ENCODE measurements at places on chromosomes 1 and 21. TPM values are rescaled to one million over a fixed set of nuclear protein-coding genes. Genes with fewer than 3 reads are reported as not detected.

The PHLDA3 gene
- total RNA-seq, result 18.6 TPM

The OR2M3 gene
- total RNA-seq, result not detected

The ATP1B1 gene
- total RNA-seq, result 4.5 TPM

The KCNQ4 gene
- total RNA-seq, result 0.16 TPM

The ICOSLG gene
- total RNA-seq, result 1.3 TPM

DNA sequence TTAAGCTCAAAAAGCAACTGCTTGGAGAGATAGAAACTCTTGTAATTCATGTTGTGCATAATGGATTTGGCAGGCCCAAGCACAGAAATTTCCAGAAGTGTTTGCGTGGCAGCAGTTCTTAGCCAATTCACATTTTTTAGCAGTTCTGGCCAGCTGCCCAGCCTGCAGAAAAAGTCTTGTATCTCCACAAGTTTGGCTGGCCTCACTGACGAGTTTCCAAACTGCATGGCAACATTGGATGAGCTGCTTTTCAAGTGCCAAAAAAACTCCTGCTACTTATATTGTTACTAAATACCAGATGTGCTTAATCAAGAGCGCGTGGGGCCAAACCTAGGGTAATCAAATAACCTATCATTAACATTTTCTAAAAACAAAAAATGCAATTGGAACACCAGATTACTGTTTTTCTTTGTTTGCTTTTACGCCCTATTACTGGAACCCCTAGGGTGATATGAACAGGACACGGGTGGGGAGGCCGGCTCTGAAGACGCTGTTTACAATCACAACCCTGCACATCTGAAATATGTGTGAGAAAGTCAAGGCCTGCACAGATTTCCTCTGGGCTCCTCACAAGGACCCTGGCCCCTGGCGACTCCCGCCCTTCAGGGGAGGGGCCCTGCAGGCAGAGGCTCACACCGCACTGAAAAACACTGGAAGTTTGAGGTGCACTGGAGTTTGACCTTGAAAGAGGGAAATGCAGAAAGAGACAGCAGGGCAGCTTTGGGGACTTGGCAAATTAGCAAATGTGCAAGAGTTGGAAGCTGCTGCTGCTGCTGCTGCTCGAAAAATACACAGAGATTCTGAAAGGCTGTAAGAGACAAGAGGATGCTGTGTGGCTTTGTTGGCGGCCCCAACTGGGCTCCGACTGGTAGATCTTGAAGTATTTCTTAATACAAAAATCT lies 55.2 kb upstream of the TARBP1 start:
- peaks cover under 1% of the 10 kb centered on the region for H3K27me3 ChIP-seq
- H3K4me3 ChIP-seq, result no peak overlapping the region
- no peak overlapping the region for H3K27ac ChIP-seq
- no peaks in the 10 kb centered on the region for H3K36me3 ChIP-seq
- no peaks in the 10 kb centered on the region for H3K4me1 ChIP-seq

- no peaks in the 10 kb centered on the region for H3K27me3 ChIP-seq
- H3K4me1 ChIP-seq, result no peaks in the 10 kb centered on the region
- DNase-seq, result no peak
- H3K4me3 ChIP-seq, result no peak overlapping the region
- no peaks in the 10 kb centered on the region for H3K36me3 ChIP-seq
Measured at GRCh38 chr1:233865902-233866301, 38.6 kb upstream of the SLC35F3 start.

DNA sequence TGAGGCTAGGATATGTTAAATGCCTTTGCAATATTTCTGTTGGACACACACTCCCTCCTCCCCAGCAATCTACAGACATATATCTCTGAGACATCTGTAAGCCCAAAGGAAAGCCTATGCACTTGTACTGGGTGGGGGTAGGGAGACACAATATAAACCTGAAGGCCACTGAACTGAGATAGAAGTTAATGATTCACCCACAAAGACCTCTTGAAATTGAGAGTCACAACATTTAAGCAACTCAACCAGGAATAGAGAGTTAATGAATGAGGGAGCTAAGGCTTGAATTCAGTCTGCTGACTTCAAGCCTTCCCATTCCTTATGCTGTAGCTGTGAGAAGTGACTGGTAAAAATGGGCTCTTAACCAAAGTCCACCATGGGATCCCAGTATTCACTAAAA lies 5.0 kb downstream of the OR10J1 start:
- H3K4me3 ChIP-seq, result no peak overlapping the region
- no peak overlapping the region for H3K27ac ChIP-seq
- DNase-seq, result no peak
- no peaks in the 10 kb centered on the region for H3K27me3 ChIP-seq
